CD4-positive, alpha-beta T cell treated with Interleukin-15 for 1 hour (primary cell): ENCODE measurements at places on chromosomes 4 and X.

DNA sequence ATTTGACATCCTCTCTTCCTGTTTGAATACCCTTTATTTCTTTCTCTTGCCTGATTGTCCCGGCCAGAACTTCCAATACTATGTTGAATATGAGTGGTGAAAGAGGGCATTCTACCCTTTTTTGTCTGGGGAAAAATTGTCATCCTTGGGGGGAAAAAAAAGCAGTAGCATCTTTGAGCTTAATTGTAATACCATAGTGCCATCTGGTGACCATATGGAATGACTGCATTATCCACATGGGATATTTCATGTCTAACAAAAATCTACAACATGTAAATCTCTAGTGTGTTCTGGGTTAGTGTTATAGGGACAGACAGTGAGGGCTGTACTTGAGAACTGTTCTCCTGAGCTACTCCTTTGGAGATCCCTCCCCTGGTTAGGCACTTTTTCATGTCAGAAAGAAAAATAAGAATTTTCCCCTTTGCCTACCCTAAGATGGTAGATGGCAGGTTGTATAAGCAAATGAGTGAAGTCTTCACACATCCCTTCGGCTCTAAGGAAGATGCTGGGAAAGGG, 26.0 kb downstream of the CAPN6 start:
- no peak for DNase-seq

DNA sequence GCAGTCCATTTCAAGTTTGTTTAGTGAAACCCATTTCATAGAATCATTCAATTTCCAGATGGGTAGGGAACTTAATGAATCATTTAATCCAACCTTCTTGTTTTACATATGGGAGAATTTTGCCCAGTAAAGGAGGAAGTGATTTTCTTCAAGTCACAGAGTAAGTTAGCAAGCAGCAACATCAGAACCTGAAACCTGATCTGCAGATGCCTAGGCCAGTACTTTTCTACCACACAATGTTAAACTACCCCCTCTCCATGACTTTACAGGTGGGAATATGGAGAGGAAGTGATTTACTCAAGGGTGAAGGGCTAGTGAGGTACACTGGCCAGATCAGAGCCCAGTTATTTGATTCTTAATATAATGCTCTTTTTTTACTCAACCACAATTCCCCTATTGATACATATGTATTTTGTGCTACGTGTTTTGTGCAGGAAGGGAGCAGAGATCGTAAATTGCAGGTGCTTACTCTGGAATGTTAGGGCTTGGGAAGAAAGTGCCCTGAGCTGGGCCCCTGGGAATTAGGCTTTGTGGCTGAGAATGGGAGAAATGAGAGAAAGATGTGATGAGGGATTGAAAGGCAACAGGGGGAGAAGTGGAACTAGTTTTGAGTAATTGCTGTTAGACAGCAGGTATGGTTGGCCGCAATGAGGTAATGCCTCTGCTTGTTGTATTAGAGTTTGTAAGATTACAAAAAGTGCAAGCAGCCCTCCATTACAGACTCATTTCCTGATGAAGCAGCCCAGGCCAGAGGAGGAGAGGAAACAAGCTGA, 6.8 kb downstream of the LHFPL1 start:
- DNase-seq = no peak

DNA sequence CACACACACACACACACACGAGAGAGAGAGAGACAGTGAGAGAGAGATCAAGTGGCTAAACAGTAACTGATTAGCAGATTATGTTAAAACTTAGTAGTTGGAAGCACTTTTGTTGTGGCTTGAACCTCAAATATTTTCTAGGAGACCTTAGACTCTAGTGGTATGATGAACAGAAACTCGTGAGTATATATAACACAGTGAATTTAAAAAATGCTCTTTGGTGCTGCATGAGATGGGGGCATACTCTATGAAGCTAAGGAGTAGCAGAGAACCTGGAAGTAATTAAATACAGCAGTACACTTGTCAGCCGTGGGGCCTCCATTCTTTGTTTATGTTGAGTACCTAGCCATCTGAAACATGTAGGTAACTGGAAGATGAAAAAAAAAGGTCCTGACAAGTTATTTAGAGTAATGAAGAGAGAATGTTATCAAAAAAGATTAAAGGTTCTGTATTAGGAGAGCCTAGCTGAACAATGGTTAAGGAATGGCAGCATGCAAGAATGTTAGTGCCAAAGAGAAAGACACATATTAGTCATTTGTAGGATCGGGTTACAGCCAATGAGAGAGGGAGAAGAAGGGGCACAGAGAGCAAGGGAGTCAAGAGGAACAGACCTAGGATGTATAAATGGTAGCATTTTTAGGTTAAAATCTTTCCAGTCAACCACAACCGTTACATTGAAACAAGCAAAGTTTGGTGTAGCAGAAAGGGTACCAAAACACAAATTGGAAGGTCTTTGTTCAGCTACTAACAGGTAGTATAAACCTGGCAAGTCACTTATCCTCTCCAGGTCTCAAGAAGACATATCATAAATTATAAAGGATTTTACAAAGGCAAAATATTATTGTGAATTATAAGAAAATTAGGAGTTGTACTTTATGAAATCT, 316.7 kb upstream of the DIPK2B start:
- DNase-seq = no peak

DNA sequence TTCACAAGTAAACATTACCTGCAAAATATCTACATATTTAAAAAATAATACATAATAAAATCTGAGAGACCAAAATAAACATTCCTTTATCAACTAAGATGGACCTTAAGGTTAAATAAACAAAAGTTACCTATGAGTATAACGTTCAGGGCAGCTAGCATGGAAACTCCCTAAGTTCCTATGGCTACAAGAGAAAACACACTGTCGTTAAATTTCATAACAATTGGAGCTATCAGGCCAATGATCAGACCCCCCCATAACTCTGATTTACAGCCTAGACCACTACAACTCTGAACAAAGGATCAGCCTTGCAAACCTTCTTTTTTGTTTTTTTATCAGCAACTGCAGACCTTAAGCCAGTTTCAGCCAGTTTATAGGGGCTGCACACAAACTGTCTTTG, 1418.4 kb downstream of the PCDH18 start:
- DNase-seq = no peak

DNA sequence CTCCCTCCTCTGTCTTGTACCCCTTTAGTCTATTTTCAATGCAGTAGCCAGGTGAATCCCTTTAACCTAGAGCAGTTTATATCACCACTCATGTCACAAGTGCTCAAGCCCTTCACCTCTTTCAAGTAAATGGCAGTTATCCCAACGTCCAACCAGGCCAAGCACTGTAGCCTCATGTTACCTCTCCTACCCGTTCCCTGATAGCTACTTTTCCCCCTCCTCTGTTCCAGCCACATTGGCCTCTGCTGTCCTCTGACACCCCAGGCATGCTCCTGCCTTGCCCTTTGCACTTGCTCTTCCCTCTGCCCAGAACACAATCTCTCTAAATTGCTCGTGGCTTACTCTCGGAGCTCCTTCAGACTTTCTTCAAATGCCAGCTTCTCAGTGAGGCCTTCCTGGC, 15.2 kb downstream of the GUCY1B1 start:
- DNase-seq = no peak

- DNase-seq = no peak
Measured at GRCh38 chrX:154384284-154384892, 5.3 kb downstream of the EMD start.

GRCh38 chr4:74884266-74884665, 48.6 kb upstream of the PARM1 start:
- no peak for DNase-seq

DNA sequence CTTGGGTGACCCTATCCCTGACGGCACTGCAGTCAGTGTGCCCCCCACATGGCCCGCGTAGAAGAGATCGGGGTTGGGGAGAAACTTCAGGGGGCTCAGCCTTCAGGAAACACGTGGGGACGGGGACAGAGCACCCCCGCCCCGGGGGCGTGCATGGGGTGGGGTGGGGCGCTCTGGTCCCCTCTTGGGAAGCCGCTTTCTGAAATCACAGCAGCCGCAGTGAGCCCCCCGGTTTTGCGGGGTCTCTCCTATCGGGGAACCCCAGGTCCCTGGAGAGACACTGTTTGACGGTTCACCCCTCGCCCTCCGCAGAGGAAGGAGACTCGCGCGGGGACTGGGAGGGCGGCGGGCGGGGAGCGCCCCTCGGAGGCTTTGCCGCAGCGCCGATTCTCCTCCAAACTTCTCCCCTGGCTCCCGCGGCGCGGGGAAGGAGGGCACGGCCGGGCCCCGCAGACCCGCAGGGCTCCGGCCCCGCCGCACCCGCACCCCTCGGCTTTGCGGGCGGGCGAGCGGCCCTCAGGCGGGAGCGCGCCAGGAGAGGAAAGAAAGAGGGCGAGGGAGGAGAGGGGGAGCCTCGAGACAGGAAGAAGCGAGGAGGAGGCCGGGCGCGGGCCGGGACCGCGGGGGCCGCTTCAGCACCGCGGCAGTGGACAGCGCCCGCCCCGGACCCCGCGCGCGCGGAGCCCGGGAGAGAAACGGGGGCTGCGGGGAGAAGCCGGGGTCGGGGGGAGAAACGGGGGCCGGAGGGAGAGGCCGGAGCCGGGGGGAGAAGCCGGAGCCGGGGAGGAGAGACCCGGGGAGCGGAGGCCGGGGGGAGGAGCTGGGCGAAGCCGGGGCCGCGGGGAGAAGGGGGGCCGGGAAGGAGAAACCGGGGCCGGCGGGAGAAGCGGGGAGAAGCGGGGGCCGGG, 612 bp downstream of the CPLX1 start:
- DNase-seq = peak; percentile 17

GRCh38 chr4:121665371-121665770, 31.4 kb downstream of the ANXA5 start:
- DNase-seq = no peak

- DNase-seq = no peak
Measured at GRCh38 chr4:128630871-128631270, 178.6 kb upstream of the JADE1 start.

GRCh38 chr4:109608879-109609278, 48.8 kb downstream of the MCUB start:
- DNase-seq = no peak

DNA sequence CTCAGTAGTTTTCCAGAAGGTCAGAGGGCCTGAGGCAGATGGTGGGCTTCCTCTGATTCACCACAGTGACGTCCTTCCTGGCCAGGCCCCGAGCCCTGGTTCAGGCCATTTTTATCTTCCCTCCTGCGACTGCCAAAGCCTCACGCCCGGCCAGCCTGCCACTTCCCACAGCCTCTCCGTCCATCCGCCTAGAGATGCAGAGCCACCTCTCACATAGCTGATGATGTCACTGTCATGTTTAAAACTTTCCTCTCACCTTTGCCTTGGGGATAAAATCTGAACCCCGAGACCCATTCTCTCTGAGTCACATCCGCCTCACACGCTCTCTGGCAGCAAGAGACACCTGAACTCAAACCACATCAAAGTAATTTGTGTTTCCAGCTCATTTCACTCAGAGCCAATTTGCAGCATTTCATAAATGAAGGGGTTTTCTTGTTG, 175.3 kb downstream of the QDPR start:
- DNase-seq = peak; percentile 77

DNA sequence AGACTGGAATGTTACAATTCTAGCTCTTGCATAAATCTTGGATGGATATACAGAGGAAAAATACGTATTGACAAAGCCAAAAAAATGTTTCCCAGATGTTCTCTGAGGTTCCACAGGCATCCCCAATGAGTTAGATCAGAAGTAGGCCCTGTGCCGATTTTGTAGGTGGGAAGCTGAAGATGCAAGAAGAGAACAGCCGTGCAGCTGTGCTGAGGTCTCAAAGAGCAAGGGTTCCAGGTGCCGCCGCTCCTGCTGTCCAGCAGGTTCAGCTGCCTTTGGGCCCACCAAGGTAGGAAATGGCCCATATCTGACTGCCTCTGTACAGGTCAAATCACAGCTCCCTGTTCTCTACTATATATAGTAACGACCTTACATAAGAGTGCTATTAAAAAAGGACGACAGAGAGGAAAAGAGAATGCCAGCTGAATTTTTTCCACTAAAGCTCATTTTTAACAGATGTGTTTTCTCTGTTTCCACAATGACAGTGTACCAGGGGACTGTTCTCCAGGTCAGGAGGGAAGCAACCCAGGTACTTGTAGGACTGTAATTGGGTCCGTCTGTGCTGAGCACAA, 155.6 kb downstream of the CBR4 start:
- DNase-seq = no peak

DNA sequence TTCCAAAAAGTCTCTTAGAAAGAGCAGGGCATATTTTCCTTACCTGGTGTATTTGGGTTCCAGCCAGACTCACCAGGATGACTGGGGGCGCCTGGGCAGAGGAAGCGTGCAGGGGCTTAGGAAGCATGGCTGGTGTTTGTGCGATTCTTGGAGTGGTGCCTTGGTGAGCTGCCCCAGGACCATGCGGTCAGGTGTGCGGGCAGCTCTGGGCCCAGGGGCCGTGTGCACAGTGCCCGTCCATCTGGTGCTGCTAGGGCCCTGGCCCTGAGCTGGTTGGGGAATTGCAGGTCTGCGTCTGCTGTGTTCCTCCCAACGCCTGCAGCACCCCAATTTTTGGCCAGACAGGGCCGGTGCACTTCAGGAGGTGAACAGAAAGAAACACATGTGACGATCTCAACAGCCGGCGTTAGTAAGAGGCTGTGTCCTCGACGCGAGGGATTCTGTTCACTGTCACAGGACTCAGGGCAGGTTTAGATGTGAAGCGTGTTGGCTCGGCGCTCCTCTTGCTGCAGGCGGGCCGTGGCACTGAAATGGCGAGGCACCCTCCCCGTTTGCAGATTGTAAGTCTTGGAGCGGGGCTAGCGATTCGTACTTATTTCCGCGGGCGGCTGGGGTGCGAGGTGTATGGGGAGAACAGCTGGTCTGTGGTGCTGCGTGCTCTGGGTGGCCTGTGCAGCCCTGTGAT, 15.2 kb downstream of the RGS12 start:
- peak; percentile 11 for DNase-seq

GRCh38 chr4:182653596-182653995, 263.6 kb downstream of the DCTD start:
- DNase-seq = no peak
